ENCODE measurements at places on chromosomes 11 and 22.

DNA sequence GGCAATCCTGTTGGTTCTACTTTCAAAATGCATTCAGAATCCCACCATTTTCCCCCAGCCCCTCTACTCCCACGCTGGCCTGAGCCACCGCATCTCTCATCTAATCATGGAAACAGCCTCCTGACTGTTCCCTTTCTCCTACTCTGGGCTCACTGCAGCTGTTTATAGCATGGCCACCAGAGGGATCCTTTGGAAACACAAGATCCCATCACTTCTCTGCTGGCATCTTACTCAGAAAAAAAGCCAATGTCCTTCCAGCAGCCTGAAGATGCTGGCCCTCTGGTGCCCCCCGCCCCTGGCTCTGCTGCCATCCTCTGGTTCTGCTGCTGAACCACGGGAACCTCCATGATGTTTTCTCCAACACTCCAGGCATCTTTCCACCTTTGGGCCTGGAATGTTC is 11.1 kb downstream of the MS4A8 start:
- DNase-seq, result no peak

DNA sequence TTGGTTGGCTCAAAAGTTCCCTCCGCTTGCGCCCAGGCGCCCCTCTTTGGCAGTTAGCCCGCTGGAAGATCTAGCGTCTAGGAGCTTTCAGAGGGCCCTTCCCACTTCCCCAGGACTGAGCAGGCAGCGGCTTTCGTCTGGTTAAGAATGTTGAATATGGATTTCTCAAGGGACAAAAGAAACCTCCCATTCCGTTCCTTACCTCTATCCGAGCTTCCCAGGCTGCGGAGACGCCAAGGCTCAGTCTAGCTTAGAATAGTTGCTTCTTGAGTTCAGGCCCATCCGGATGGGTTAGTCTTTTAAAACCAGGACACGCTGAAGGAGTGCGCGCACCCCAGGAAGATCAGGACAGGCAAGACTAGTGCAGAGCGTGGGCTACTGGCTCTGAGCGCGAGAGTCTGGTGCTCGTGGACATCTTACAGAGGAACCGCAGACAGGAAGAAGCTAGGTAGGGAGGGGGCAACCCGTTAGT is 1.6 kb downstream of the NELL1 start:
- DNase-seq, result no peak

GRCh38 chr22:31497148-31497938 is 1.0 kb downstream of the SFI1 start:
- no peak for DNase-seq

DNA sequence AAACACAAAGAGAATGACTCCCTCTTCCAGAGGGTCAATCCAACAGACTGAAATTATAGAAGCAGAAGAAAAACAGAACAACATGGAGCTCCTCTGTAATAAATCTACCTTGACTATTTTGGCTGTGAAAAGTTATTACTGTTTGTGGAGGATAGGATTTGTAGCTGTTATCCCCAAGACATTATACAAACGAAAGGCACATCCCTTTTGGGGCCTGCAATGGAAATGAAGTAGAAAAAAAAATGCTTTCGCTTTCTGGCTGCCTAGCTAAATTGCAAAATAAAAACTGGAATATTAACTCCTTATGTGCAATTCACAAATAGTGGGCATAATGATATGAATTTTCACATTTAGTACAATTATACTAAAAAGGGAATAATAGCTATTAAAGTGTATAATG is 123.8 kb upstream of the CCDC179 start:
- DNase-seq, result no peak

DNA sequence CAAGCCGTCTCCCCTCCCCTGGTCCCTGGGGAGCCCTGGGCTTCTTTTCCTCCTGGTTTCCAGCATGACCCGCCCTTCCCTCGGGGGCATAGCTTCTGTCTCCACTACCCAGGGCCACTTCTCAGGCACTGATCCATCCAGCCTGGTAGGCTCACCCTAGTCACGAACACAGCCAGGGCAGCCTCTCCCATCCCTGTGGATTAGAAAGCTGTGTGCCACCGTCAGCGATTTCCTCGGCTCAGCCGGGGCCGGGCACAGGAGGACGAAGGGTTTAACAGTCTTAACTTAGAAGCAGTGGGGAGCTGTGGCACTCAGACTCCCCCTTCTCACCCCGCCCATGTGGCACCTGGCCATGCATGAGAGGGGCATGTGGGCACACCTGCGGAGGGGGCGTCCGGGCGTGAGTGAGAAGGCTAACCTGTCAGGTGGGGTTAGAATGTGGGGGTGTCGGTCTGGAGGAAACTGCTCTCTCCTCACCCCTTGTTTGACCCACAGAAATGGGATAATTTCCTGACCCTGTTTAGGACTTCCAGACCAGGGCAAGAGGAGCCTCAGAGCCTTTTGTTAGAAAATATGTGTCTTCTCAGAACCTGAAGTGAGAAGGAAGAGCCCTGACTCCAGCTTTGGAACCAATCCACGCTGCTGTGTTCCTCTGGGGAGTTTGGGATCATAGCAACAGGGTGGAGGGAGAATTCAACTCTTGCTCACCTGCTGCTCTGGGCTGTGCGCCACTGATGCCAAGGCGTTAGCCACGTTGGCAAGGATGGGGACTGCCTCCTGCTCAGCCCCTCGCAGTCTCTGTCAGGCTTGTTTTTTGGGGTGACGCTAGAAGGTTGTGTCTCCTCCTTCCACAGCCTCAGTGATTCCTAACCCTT is 14.6 kb downstream of the GLB1L2 start:
- no peak for DNase-seq
